Cardiac septum (tissue), 1 donor: ENCODE measurements at places on chromosomes 5 and 9.

DNA sequence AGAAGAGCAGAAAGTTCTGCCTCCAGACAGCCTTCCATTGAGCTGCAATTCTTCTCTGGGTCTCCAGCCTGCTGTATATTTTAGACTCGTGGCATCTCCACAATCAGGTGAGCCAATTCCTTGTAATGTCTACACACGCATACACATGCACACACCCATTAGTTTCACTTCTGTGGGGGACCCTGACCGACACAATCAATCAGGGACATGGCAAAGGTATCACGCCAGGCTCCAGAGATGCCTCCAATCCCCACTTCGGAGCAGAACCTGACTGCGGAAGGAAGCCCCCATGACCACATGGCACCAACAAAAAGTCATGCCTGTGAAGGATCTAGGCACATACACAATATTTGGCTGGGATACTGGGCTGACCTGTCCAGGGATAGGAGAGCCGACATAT is 21.4 kb downstream of the SEMA4D start:
- peak; percentile 5 for DNase-seq

DNA sequence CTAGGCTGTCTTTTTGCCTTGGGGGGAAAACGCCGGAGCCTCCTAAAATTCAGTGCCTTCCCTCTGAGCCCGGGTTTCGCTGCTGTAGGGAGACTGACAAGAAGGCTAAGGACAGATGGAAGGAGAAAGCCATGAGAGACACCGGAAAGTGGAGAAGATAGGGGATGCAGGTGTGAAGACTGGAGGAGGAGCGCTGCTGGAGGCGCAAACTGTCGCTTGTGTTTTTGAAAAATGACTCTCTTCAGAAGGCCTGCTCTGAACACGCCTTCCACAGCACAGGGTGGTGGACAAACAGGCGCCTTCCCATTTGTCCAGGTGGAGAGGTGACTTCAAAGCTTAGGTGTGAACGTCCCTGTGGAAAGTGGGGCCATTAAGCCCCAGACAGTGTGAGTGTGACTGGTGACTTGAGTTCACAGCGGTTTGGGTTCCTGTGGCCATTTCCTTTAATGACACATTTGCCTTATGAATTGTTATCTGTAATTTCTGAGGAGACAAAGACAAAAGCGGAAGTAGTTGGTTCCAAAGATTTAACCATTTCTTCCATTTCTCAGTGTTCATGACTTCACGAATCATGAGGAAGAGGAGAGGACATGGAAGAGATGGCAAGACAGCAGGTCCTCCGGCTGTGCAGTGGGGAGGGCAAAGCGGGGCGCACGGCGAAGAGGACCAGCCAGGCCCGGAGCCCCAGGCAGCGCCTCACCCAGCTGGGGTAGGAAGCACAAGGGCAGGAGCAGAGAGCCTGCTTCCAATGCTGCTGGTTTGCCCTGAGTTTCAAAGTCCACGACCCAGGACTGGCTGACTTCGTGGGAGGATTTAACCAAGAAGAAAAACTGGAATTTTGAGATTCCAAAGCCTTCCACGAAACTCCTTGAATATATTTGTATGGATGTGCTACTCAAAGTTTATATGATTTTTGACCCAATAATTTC is 27.8 kb upstream of the SEMA4D start:
- no peak for DNase-seq

DNA sequence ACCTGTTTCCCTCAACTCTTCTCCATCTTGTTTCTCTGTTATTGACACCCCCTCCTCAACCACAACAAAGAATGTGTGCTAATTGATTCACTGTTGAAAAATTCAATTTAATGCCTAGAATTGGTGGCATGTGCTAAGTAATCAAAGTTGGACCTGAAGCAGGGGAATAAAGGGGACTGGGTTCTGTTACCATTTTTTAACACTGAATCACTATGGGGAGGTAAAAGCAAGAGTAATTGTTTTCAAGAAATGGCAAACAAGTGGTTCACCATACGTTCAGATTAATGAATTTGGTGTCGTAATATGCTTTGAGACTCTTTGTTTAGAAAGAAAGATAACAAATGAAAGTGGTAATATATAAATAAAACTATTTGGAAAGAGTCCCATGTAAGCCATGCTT is 17.0 kb upstream of the SSBP2 start:
- DNase-seq: no peak

DNA sequence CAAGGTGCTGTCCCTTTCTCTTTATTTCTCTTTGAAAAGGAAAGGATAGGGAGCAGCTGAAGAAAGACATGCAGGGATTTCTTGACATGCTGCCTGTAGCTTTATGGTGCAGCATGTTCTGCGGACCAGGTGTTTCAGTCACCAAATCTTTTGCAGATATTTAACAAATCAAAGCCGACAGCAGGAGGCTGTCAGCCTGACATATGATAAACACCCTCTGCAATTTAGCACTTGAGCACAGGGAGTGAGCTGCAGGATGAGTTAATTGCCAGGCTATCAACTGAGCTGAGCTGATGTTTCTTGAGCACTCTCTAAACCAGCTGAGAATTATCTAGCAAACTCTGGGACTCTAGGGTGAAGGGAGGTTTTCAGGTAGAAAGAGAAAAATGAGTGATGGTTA is 212.8 kb upstream of the ATP10B start:
- DNase-seq: no peak

- DNase-seq: no peak
These were observed 38.8 kb upstream of the RPL26L1 start for GRCh38 chr5:172920447-172920849.

GRCh38 chr5:132057498-132058255 is 2.8 kb upstream of the IL3 start:
- peak; percentile 7 for DNase-seq

- peak; percentile 83 for DNase-seq
These were observed 278.1 kb downstream of the AOPEP start for GRCh38 chr9:95004411-95005277.

DNA sequence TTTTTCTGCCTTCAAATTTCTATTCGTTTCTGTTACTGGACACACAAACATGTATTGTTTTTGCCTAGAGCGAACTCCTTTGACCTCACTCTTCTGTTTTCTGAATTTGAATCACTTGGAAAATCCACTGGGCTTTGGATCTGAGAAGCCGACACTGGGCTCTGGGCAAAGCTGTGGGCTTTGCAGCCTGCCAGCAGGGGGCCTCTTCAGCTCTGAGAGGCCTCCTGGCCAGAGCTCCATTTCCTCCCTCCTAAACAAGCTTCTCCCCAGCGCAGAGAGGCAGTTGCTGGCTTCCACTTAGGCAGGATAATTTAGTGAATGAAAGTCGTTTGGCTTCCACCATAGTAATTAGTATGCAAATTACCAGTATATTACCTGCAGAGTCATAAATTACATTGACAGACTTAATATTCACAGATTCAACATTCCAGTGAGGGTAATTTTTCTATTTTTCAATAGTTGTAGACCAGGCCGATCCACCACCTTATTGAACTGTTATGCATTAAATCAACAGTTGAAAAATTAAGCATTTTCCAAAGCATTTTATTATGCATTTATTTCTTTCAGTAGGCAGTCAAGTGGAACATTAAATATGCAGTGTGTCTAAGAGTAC is 104.0 kb upstream of the ZNF366 start:
- DNase-seq: peak; percentile 82

DNA sequence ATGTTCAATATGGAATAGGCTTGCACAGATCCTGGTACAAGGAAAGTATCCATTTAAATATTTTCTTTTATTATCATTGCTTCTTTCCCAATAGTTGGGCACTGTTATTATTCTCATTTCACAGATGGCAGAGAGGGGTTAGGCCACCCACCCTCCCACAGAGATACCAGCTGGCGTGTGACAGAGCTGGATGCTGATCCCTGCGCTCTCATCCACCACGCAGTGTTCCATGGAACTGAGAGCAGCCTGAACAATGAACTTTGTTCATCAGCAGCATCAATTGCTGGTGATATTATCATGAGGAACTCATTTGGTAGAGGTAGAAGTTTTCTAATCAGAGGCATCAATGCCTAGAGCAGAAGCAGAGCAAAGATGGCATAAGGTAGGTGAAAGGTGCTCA is 227.9 kb downstream of the ESM1 start:
- DNase-seq: no peak

DNA sequence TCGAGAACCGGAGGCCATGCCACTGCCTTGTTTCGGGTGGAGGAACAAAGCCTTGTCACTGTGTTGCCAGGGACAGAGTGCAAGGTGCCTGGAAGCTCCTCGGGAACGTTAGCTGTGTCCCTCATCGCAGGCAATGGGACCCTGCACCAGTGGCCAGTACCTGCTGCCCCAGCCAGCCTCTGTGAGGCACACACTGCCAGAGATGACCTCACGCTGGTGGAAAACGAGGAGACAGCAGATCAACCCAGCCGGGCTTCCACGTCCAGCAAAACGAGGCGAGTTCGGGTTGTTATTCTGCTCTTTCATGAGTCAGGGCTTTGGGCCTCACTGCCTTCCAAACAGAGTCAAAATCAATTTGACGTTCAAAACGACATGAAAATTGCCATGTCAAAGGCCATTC is 104.1 kb downstream of the ADAMTS2 start:
- peak; percentile 58 for DNase-seq

- DNase-seq: no peak
These were observed 10.1 kb upstream of the C1QTNF3 start for GRCh38 chr5:34053133-34053532.

DNA sequence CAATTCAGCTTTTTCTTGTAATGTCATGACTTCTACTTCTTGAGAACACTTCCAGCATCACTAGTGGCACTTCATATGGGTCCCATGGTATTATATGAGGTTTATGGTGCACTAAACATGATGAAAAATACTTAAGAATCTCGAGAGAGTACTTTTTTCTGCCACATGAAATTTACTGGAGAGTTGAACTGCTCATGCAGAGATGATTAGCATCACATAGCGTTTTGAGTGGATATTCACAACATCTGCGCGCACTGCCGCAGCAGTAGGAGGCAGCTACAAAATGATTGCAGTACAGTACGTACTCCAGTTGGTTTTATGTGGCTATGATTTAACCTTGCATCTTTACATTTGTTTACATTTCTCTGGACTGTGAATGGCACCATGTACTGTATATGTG is 14.7 kb downstream of the RAD1 start:
- no peak for DNase-seq

- no peak for DNase-seq
These were observed 1.9 kb upstream of the ATG10 start for GRCh38 chr5:81969912-81970311.

DNA sequence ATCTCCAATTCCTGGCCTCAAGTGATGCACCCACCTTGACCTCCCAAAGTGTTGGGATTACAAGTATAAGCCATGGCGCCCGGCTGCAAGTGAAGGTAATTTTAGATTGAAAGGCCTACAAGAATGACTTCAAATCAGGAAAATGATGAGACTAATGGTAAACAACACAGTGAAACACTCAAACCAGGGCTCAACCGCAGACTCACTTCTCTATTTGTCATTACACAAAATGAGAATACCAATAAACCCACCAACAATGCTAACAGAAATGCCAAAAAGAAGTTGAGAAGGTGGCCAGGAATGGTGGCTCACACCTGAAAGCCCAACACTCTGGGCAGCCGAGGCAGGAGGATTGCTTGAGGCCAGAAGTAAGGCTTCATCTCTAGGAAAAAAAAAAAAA is 92.1 kb downstream of the UBAP2 start:
- DNase-seq: no peak

DNA sequence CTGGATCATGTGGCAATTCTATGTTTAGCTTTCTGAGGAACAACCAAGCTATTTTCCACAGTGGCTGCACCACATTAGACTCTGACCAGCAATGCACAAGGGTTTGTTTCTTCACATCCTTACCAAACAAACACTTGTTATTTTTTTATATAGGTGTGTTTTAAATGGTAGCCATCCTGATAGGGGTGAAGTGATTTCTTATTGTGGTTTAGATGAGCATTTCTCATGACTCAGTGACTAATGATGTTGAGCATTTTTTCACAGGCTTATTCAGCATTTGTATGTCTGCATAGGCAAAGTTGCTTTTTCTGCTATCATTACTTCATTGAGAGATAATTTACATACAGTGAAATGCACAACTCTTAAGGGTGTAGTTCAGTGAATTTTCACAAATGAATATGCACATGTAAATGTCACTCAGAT is 36.0 kb downstream of the ANKRD33B start:
- no peak for DNase-seq

DNA sequence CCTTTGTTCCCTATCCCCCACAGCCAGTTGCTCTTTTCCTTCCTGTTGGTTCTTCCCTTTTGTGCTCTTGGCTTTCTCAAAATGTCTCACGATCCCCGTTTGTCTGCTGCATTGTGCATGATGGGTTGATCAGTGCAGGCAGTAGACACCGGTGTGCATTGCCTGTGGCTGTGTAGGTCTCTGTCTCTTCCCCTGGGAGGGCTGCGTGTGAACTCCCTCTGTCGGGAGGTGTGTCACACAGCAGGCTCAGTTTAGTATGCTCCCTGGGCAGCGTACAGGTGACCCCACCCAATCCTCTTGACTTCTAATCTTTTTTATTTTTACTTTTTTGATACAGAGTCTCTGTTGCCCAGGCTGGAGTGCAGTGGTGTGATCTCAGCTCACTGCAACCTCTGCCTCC is 265.3 kb downstream of the FSTL4 start:
- DNase-seq: peak; percentile 31

- DNase-seq: peak; percentile 88
These were observed 649 bp downstream of the STK10 start for GRCh38 chr5:172187118-172188032.

DNA sequence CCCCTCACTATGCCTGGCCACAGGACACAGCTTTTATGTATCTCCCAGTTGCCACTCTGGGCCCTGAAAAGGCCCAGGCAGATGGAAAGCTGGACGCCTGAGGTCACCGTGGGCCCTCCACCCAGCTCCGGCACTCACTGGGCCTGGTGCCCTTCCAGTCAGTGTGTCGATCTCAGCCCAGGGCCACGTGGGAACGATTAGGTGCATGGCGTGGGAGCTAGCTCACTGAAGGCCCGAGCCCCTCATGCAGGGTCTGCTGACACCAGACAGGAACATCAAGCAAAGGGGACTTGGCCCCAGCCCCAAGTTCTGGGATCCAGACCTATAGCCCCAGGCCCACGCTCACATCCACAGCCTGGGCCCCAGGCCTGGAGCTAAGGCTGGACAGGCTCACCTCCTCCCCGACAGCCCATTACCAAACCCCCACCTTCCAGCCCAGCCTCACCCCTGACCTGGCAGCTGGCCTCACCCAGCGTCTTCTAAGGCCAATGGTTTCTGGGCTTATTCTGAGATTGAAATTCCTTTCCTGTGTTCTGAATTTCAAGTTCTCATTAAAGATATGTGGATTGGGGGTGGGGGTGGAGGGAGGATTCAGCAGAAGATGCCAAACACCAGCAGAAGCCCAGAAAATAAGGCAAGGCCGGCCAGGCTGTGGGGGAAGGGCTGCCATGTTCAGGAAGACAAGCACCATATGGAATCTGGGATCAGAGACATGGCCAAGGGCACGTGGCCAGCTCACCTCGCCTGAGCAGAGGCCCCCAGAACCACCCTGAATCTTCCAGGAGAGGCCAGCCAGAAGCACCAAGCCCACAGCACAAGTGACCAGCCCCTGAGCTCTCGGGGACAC is 74.5 kb downstream of the ADAMTS2 start:
- DNase-seq: peak; percentile 73

DNA sequence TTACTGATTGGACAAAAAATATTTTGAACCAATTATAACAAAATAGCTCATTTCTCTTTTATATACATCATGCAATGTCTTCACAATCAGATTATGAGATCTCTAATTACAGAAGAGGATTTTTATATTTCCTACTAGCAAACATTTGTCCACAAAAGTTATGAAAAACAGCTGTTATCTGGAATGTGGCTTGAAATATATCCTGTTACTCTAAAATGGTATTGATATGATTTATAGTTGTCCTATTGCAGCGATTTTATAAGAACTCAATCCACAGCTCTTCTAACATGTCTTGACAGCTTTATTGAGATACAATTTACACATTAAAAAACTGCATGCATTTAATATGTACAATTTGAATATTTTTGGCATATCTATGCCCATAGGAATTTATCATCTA is 779.9 kb upstream of the ACO1 start:
- no peak for DNase-seq
